ENCODE measurements at places on chromosomes 4 and X.
A peak's percentile ranks its signal among the peaks of the same experiment; 100 is the strongest.

DNA sequence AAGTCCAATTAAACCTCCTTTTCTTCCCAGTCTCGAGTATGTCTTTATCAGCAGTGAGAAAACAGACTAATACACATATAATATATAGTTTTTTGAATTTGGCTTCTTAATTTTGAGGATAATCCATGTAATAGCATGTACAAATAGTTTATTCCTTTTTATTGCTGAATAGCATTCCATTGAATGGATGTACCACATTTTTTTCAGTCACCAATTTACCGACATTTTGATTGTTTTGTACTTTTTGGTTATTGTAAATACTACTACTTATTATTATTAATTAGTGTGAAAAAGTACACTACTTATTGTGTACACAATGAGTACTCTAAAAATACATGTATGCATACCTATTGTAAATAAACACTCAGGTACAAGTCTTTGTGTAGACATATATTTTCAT lies 42.3 kb upstream of the ANXA10 start:
- DNase-seq, result no peak

GRCh38 chrX:9921407-9921806 lies 45.8 kb upstream of the CLDN34 start:
- no peak for DNase-seq

GRCh38 chr4:80922941-80923340 lies 107.6 kb upstream of the BMP3 start:
- no peak for DNase-seq

DNA sequence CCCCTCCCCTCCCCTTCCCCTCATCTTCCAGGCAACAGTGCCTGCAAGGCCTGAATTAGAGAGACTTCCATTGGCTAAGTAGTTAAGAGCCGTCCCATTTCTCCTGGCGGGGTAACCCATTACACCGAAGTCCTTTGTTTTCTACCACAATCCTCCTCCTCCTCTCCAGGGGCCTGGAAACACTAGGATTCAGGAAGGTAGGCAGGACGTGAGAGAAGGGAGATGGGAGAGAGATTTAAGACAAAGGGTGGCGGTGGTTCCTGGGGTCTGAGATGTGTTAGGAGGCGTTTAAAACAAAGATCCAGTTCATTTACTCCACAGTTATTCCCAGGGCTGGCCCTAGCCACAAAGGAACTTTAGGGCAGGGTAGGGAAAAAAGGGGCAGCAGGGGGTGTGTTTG lies 28.0 kb downstream of the NYX start:
- peak; percentile 1 for DNase-seq

DNA sequence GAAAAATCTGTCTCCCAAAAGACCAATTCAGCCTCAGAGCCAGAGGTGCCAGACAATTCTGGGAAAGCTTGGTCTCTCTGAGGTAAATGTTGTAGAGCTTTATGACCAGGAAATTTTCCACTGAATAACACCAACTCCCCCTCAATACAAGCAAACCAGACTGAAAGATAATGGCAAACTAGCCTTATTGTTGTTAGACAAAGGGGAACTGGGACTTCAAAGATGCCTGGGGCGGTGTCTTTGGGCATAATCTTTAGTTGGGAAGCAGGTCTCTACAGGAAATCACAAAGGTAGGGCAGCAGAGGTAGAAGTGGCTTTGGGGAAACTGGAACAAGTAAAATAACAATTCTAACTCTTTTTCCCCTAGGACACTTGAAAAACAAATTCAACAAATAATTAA lies 12.0 kb downstream of the COL4A6 start:
- no peak for DNase-seq

DNA sequence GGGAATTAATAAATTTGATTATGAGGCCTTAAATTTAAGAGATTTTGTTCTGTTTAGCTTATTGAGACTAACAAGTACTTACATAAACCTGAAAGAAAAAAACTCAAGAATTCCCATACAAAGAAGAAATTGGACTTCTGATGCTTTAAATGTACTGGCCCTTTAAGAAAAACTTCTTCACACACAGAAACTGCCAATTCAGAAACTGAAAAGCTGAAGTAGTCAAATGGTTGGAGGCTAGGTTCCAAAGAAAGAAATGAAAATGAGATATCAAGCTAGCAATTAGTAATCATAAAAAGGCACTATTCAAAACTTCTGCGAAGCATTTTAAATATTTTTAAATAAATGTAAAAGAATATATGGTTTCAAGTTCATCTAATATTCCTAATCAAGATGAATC lies 151.3 kb downstream of the THOC2 start:
- DNase-seq, result no peak

DNA sequence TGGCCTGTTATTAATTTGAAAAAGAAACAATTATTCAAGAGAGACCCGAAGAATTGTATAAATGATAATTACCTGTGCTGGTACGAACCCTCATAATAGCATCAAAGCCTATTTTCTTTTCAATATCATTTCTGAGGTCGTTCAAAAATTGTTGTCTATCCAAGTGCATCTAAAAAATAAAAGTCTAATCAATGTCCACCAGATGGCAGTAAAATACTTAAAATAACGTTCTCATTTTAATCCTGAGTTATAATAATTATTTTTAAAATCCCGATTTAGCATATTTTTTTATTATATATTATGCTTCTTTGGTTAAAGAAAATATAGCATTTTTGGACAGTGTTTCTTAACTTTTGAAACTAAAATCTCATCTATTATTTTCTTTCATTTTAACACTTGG lies 55.7 kb downstream of the METTL14 start:
- peak; percentile 44 for DNase-seq

- no peak for DNase-seq
Observed at GRCh38 chrX:40167233-40167849, 69.6 kb upstream of the BCOR start.

DNA sequence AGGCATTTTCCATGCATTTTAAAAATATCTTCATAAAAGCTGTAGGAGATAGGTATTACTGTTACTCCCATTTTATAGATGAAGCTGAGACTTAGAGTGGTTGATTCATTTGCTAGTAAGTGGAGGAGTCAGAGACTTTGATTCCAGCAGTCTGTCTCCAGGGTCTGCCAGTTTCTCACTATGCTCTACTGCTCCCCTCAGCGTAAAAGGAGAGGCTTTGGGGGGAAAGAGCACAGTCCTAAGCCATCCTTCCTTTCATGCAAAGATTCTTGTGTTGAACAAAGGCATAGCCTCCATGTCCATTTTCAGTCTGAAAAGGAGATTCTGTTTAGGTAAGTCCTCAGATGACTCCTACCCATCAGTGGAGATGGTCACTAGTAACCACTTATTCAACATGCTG lies 117.7 kb upstream of the TMEM150C start:
- DNase-seq, result no peak

DNA sequence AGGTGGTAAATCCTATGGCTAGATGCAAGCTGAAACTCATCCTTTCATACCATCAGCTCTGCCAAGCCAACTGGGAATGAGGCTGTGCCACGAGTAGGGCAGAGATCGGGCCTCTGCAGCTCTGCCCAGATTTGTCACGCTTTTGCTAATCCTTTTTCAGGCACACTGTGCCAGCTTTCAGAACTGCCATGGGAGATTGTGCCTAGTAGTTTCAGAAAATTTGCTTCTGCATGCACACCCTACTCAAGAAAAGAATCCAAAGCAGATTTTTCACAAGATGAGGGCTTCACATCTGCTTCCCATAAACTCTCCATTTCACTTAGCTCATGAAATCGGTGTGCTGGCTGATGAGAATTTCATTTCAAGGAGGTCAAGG lies 3.3 kb upstream of the ADH7 start:
- DNase-seq, result no peak

DNA sequence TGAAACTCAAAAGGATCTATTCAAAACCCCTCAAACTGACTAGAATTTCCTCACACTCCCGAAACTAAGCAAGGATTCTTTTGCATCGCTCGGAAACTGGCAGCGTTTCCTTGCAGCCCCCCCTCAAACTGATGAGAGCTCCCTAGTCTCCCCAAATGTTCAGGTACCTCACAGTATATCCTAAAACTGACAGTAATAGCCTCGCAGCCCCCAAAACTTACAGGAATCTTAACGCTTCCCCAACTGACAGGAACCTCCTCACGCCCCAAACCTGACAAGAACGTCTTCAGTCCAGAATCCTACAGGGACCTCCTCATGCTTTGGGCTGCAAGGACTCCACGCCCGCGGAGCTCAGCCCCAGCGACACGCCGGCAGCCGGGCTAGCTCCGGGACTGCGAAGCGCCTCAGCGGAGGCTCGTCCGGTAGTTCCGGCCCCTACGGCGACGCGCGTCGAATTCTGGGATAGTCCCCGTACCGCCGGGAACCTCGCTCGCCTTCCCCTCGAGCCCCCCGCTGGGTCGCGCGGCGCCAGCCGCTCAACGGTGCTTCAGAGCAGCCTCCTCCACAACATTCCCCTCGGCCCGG lies 640 bp downstream of the PHF8 start:
- peak; percentile 18 for DNase-seq

- DNase-seq, result no peak
Observed at GRCh38 chr4:105894660-105895582, at the start of gene NPNT. Gene NPNT, plus strand, starts transcription at chr4:105895471. Its CDS starts 182 bp downstream, at chr4:105895653.

- peak; percentile 35 for DNase-seq
Observed at GRCh38 chr4:155353923-155354540, 22.7 kb downstream of the MAP9 start.

- DNase-seq, result no peak
Observed at GRCh38 chrX:48616576-48616975, 19.3 kb downstream of the WDR13 start.

DNA sequence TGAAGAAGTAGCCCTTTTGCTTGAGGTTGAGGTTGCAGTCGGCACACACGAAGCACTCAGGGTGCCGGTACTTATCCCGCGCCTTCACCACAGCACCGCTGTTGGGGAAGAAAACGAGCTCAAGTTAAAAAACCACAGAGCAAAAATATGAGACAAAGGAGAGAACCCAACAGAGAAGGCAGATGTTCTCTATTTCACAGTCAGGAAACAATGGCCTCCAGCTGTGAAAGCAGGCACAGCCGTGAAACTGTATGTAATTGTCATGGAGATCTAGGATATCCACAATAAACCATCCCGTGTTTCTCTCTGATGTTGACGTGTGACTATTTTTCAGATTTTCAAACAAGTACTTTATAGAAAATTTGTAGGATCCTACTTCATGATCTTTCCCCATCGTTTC lies 30.9 kb upstream of the CCDC110 start:
- no peak for DNase-seq

GRCh38 chr4:26682436-26682835 lies 98.6 kb downstream of the TBC1D19 start:
- DNase-seq, result no peak

DNA sequence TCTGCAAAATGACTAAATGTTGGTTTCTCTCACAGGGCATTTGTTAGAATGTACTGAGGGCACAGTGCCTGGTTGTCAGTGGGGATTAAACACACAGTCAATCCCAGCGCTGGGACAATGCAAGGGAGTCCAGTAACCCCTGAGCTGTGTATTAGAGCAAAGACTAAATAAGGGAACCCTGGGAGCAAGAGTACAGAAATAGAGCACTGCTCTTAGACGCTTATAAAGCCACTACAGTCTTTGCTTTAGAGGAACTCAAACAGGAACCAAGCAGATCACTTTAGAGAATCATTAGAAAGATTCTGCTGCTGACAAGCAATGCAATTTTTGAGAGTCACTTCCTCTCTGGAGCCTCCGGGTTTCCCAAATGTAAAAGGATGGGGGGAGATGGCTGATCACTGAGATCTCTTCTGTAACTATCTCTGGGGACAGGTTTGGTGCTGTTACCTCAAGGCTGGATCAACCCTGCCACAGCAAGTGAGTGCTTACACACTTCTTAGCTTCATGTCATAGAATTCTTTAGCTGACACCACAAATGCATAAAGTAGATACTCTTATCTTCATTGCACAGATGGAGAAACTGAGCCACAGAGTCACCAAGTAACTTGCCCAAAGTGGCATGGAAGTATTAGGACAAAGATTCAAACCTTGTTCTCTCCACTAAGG lies 137.8 kb upstream of the CPEB2 start:
- peak; percentile 67 for DNase-seq

- peak; percentile 30 for DNase-seq
Observed at GRCh38 chr4:77196866-77197265, 39.9 kb downstream of the CCNG2 start.

Measured in pons (tissue), 1 donor.